ENCODE measurements at places on chromosomes 5 and 9.

DNA sequence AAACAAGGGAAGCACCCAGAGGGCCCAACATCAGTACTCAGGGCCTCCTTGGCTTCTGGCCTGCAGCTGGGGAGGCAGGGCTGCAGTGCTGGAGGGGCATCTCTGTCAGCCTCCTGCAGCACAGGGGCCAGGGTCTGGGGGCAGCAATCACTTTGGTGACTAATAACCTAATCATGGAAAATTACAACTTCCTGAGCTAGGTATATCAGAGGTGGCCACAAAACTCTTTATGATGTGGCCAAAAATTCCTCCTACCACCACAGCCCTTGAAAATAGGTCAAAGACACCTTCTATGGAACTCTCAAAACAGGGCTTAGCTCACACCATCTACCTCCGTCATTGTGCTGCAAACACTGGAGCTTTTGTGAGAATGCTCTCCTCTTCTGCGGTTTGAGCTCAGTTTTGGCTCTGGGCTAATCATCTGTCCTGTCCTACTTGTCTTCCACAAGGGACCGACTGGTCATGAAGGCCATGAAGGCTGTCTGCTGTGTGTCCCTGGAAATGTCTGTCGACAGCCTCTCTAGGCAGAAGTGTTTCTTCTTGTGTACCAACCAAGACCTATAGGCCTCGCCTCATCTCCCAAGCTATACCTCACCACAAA lies 28.6 kb downstream of the CSF2 start:
- peak; percentile 60 for DNase-seq

- no peak for DNase-seq
Observed at GRCh38 chr9:133003071-133003461, 24.6 kb downstream of the GFI1B start.

- no peak for DNase-seq
Observed at GRCh38 chr9:87650611-87651295, 75.2 kb upstream of the CTSL start.

DNA sequence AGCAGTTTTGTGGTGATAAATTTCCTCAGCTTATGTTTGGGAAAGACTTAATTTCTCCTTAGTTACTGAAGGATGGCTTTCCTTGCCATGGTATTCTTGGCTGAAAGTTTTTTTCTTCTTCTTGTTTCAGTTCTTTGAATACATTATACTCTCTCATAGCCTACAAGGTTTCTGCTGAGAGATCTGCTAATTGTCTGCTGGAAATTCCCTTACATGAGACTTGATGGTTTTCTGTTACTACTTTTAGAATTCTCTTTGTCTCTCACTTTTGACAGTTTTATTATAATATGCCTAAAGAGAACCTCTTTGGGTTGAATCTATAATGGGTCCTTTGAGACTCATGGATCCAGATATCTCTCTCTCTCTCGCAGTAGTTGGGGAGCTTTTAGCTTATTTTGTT lies 693.6 kb downstream of the PRELID2 start:
- DNase-seq = no peak

DNA sequence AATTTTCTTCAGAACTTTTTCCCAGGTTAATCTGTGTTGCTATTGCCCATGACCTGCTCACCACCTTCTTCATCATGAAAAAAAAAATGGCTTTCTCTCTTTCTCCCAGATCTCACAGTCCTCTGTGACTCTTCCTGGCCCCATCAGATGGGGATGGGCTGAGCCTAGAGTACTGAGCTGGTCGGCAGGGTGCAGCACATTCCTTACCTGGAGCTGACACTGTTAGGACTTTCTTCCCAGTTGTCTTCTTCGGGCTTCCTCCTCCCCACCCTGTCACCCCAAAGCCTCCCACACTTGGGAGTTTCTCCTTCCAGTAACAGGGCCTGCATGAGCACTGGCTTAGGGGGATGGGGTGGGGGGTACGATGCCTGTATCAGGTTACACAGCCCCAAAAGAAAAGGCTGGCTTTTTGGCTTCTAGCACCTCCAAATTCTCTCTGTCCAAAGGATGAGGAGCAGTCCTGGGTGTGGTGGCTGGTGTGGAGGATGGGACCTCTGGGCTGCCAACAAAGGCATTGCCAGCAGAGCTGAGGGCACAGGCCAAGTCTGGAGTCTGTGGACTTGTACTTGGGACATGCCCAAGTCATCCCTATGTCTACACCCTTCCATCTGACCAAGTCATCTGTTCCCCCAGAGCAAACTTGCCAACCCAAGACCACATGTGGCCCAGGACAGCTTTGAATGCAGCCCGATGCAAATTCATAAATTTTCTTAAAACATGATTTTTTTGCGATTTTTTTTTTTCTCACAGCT lies 68.0 kb upstream of the HSPA9 start:
- DNase-seq = no peak

GRCh38 chr9:87667164-87667738 lies 58.7 kb upstream of the CTSL start:
- no peak for DNase-seq

- no peak for DNase-seq
Observed at GRCh38 chr5:9059920-9060691, 485.8 kb downstream of the SEMA5A start.

- no peak for DNase-seq
Observed at GRCh38 chr5:153617190-153617589, 126.7 kb downstream of the GRIA1 start.

DNA sequence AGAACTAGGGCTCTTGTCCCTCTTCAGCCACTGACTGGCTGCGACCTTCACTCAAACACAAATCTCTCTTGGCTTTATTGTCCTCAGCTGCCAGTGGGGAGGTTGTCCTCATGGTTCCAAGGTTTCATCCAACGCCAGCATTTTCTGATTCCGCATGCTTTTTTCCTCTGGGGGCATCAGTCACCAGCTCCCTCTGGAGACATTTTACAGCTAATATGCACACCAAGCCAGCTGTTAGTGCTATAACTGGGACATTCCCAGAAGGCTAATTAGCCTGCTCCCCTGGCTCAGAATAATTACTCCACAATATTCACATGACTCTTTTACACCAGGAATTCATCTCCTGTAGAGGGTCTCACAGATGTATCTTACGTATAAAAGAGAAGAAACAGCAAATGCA lies 193.6 kb upstream of the ANKRD55 start:
- no peak for DNase-seq

DNA sequence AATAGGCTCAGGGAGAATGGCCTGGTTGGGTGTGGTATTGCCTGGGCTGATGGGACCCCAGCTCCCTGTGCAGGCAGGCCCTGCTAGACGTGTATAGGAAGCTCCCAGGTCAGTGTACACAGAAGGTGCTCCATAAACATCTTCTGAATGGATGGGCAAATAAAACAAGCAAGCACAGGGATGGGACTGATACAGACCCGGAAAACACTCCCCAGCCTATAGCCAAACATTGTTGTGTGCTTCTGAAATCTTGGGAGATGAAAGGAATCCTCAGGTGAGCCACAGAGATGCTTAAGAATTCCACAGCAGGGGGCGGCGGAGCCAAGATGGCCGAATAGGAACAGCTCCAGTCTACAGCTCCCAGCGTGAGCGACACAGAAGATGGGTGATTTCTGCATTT lies 151.8 kb downstream of the ENTREP1 start:
- DNase-seq = no peak

DNA sequence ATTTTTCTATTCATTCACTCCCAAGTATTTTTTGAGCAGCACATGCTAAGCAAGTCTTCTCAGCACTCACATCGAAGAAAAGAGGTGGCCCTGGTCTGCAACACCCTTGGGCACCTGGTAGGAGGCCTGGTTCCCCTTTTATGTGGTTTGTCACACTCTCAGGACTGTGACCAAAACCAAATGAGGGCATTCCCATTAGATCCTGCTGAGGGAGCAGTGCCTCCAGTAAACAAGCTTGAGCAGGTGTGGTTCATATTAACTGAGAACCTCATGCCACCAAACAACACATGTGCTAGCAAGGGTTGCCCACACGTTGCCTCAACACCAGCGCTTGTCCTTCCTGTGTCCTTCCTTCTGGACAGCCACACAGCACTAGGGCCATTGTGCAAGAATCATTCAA lies 26.9 kb upstream of the SYK start:
- DNase-seq = no peak

- no peak for DNase-seq
Observed at GRCh38 chr5:112186401-112186990, 232.6 kb downstream of the EPB41L4A start.

- DNase-seq = no peak
Observed at GRCh38 chr5:39599721-39600431, 175.1 kb upstream of the DAB2 start.

DNA sequence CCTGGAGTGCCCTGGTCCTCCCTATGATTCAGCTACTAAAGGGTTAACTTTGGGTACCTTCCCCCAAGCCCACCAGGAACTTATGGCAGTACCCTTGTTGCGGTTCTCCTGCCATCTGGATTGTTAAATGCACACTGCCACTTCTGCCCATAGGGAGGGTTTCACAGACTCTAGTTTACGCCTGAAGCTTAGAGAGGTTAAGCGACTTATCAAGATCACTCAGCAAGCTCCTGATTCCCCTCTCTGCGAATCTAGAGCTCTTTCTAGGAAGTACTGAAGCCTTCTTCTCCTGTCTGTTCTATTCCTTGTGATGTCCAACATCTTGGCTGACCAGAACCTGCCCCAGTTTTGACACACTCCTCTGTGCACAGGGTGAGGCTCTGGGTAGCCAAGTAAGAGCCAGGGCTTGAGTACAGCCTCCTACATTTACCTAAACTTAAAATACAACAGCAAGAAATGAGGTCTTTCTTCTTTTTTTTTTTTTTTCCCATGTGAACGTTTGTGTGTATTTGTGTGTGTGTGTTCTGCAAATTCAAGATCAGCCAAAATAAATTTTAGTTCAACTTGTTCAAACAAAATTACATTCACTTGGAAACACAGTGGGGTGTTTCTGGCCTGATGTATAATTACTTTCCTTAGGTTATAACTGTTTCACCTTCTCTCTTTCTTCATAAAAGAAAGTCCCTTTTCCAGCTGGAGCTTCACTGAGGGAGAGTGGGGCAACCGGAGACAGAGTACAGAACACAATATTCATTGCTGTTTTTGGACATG lies 28.7 kb upstream of the KLF4 start:
- no peak for DNase-seq

DNA sequence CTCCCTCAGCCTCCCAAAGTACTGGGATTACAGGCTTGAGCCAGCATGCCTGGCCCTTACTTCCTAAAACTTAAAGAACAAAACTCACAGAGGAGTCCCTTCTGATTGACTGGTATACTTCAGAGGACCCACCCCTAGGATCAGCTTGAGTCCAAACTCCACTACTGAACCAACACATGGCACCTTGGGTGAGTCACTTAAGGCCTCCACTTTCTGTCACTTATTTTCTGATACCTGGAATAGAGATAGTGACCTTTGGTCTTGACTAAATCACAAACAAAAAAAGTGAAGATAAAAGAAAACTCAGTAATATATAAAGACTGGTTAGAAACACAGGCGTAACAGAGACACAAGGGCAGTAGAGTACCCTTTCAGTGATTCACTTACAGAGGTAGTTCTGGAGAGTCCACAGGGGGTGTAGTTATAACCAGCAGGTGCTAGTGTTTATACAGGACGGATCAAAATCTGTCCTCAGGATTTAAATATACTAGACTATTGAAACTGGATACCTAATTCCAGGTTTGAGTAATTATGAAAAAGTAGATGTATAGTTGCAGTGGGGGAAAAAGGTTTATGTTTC lies 274.3 kb upstream of the ANKRD55 start:
- DNase-seq = no peak

DNA sequence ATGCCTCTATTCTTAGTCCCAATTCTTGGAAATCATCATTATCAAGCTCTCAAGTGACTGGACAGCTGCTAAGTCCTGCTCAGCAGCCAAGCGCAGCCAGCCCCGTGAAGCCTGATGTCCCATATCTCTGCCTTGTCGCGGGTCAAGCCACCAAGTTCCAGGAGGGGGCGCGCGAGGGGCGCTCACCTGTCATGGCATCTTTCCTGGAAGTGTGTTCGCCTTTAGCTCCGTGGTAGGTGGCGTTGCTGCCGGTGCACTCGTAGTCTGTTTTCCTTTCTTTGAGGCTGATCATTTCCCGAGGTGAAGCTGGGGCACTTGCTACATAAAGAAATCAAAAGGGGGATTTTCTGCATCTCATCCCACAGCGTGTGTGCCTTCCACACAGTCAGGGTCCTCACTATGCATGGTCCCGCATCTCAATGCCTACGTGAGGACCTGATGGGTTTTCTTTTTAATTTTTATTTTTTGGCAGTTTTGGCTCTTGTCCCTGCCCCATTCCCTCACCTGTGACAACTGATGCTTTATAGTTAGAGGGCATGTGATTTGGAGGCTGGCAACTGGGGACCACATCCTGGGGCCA lies 227.0 kb upstream of the DAP start:
- peak; percentile 71 for DNase-seq

- DNase-seq = no peak
Observed at GRCh38 chr5:139646912-139647505, 1.1 kb upstream of the CXXC5 start.

DNA sequence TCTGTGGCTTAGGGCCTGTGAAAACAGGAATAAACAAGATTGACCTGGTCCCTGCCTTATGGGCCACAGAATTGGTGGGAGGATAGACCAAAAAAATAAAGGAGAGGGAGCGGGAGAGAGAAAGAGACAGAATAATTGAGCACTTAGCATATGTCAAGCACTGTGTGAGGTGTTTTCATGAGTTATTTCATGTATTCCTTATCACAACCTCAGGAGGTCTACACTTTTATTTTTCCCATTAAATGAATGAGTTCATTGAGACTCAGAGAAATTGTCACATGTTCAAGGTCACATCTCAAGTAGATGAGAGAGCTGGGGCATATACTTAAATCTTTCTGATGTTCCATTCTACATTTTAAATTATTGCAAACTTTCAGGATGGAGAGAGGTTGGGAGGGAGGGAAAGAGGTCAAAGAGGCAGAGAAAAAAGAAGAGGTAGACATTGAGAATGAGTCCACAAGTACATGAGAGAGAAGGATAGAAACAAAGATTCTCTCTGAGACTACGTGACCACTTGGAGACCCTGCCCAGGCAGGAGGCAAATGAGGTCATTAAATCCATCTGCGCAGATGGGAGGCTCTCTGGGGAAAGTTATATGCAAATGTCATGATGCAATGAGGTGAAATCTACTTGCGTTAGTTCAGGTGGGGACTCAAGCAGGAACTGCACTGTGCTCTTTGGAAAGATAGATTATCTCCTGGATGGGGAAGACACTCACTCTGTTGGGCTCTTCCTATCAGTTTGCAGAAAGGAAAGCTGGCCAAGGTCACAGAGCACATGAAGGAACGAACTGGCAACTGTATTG lies 241.5 kb downstream of the PAPPA start:
- DNase-seq = no peak

GRCh38 chr5:75138689-75139088 lies 86.3 kb upstream of the GCNT4 start:
- DNase-seq = no peak

GRCh38 chr5:135364421-135365262 lies 34.4 kb downstream of the MACROH2A1 start:
- DNase-seq = no peak

GRCh38 chr9:91659529-91660495 lies 236.2 kb upstream of the NFIL3 start:
- DNase-seq = no peak

Measured in stimulated activated CD4-positive, alpha-beta T cell treated with anti-CD3 and anti-CD28 coated beads, Interleukin-2, amount 100 ng/mL, for 24 hours (primary cell).